Stimulated activated CD4-positive, alpha-beta T cell treated with anti-CD3 and anti-CD28 coated beads, Interleukin-12 subunit alpha, Interleukin-12 subunit beta, amount 100 ng/mL, for 48 hours (primary cell): ENCODE measurements at places on chromosomes 1 and 21.

GRCh38 chr1:1197551-1198422 lies 8.6 kb downstream of the TNFRSF18 start:
- no peak for DNase-seq

- no peak for DNase-seq
These were observed 134.0 kb downstream of the CLEC20A start for GRCh38 chr1:178362747-178363146.

DNA sequence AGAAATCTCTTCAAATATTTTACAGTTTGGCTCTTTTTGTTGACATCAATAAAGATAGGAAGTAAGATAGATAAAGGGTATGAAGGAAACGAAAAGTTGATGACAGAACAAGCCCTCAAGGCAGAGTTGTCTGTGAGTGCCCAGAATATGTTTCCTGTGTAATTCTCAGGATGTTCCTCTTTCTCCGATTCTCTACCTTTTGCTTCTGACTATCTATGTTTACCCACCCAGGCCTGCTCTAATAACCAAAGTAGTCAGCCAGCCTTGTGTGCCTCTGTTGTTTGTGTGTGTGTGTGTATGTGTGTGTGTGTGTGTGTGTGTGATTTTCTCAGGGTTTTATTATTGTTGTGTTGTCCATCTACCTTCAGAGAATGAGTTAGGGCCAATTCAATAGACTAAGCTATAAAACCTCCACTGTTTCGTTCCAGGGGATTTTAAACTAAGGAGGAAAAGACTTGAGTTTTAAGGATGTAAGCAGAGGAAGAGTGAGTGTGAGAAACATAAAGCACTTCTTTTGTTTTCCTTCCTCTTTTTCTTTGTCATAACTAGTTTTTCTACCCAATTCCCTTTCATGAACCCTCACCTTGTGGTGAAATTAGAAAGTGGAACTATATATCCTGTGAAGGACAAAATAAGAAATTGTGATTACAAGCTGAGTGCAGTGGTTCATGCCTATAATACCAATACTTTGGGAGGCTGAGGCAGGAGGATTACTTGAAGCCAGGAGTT lies 627.4 kb upstream of the NR5A2 start:
- no peak for DNase-seq

DNA sequence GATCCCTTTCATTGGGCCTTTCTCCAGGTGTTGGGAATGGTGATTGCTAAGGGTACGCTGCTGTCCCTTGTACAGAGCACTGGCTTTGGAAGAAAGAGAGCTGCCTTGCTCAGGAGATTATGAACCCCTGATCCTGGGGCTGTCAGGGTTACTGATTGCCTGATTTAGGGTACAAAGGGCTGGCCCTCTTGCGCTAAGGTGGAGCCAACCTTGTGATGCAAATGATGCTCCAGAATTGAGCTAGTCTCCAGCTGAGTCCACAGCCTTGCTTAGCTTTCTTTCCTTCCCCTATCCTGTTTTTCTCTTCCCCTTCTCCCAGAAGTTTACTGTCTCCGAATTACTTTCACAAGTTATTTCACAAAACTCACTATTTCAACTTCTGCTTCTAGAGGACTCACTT lies 334.7 kb downstream of the AMY1C start:
- no peak for DNase-seq

- DNase-seq, result no peak
These were observed 89.3 kb upstream of the SGIP1 start for GRCh38 chr1:66444438-66445265.

DNA sequence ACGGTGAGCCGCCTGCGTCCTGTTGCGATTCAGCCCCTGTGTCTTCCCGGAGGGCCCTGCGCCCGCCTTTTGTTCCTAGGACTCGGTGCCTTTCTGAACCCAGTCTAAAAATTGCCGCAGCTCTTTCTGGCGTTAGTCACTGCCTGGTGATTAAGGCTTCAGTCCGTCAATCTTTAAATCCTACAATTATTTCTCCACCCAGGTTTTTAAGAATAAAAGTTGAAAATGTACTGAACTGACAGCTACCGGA lies 16.2 kb upstream of the PDXK start:
- no peak for DNase-seq

DNA sequence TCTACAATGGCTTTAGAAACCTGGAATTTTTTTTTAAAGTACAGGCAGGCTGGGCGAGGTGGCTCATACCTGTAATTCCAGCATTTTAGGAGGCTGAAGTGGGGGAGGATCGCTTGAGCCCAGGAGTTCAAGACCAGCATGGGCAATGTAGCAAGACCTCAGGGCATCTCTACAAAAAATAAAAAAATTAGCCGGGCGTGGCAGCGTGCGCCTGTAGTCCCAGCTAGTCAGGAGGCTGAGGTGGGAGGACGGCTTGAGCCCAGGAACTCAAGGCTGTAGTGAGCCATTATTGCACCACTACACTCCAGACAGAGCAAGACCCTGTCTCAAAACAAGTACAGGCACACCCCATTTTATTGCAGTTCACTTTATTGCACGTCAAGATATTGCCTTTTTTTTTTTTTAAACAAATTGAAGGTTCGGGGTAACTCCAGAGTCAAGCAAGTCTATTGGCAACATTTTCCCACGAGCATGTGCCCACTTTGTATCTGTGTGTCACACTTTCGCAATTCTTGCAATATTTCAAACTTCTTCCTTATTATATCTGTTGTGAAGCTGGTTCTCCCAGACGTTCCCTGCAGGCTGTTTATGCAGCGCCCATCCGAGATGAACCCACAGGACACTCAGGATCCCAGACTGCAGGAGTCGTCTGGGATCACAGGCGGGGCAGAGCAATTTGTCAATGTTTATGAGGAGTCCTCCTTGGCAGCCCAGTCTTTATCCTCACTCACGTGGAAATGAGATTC lies 4.7 kb downstream of the HES2 start:
- no peak for DNase-seq

DNA sequence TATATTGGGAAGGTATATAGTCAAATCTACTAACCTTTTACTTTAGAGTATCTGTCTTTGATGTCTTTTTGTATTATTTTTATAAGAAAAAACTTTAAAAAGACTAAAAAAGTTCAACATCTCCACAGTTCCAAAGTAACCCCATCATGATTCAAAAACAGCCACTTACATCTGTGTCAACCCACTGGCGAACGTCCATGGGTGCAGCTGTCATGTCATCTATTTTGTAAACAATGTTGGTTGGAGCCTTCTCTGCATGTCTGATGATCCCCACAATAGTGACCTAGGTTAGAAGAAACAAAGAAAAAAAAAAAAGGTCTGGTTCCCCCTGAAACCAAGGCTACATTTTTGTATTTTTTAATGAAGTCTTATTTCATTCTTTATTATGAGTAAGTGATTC lies 28.0 kb upstream of the SMPDL3B start:
- DNase-seq, result no peak

DNA sequence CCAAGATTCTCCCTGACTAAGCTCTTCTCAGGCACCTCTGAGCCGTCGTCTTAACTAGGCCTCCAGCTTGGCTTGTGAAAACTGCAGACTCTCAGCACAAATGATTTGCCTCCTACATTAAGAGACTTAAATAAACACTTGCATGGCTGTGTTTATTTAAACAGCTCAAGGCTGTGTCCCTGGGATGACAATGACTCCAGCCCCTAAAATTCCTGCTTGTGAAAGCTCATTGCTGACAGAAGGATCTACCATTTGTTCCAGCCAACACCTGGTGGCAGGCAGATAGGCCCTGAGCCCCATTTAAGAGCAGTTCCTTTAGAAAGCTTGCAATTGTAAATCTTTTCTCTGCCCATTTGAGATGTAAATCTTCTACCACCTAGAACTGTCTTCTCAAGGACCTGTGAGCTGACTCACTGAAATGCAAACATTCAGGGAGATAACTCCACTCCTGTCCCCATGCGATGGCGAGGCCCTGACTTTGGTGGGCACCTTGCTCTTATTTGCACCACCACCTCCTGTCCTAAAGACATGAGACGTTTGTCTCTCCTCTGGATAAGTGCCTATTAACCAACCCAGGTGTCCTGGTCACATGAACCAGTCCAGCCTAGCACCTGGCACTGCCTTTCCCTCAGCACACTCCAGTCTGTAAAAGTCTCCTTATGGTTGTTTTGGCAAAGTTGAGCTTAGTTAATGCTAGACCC lies 15.1 kb upstream of the PCP4 start:
- no peak for DNase-seq

GRCh38 chr1:212647004-212647403 lies 38.4 kb downstream of the ATF3 start:
- no peak for DNase-seq

DNA sequence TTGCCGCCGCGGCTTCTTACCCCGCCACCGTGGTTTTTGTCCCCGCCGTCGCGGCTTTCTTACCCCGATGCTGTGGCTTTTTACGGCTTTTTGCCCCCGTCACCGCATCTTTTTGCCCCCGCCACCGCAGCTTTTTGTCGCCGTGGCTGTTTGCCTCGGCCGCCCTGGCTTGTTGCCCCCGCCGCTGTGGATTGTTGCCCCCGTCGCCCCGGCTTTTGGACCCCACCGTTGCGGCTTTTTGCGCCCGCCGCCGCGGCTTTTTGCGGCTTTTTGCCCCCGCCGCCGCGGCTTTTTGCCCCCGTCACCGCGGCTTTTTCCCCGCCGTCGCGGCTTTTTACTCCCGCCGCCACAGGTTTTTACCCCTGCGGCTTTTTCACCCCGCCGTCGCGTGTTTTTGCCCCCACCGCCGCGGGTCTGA lies 3934.3 kb downstream of the SRGAP2C start:
- DNase-seq, result no peak

- no peak for DNase-seq
These were observed 58.9 kb upstream of the DUSP10 start for GRCh38 chr1:221800831-221801230.

- peak; percentile 29 for DNase-seq
These were observed 11.3 kb downstream of the FAM20B start for GRCh38 chr1:179036844-179037465.

DNA sequence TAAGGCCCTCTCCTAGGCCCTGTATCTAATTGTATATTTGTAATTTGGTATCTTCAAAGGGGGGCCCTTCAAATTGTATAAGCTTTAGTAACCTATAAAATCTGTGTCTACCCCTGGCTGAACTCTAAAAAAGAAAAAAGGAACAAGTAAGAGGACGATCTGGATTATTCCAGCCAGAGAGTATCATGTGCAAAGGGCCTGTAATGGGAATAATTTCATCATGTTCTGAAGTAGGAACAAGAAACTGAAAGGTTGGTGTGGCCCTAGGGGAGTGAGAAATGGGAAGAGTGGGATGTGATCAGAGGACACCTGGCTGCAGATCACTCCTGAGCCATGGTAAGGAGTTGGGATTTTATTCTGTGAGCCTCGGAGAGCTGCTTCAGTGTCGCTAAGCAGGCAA lies 14.7 kb downstream of the PTAFR start:
- no peak for DNase-seq

DNA sequence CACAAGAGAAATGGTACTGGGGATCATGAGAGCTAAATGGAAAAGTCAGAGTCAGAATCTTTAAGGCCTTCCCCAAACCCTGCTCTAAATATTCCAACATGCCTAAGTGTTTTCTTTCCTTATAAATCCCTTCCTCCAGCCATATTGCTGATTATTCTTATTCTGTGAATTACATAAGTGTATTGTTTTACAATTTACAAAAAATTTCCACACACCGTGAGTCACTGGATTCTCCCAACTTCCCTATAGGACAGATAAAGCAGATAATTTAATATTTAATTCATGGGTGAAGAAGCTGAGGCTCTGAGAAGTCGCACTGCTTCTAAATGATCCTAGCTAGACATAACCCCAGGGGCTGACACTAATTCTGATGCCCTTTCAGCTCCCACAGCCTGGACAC lies 243.3 kb upstream of the JUN start:
- no peak for DNase-seq

DNA sequence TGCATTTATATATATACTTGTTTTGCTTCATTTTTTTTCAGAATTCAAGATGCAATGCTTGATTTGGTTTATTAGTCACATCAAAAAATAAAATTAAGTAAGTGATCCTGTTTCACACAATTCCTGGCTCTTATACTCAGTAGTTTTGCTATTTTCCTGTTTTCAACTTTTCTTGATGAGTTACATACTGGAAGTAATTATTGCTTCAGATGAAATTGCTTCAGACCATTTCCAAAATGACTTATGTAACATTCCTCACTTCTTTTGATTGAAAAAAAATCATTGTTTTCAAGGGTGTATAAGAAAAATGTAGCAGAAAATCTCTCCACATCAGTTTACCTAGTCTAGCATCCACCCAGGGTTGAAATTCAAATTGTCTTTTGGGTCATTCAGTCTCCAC lies 65.0 kb downstream of the RGS2 start:
- no peak for DNase-seq

DNA sequence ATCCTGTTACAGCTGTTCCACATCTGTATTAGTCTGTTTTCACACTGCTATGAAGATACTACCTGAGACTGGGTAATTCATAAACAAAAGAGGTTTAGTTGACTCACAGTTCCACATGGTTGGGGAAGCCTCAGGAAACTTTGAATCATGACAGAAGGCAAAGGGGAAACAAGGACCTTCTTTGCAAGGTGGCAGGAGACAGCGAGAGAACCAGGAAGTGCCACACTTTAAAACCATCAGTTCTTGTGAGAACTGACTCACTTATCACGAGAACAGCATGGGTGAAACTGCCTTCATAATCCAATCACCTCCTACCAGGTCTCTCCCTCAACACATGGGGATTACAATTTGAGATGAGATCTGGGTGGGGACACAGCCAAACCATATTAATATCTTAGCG lies 110.3 kb upstream of the TRABD2B start:
- no peak for DNase-seq

- no peak for DNase-seq
These were observed 49.8 kb downstream of the COLGALT2 start for GRCh38 chr1:183987593-183988318.

- DNase-seq, result no peak
These were observed 3.7 kb downstream of the PCSK9 start for GRCh38 chr1:55043011-55043410.

GRCh38 chr1:97943354-97943753 lies 22.5 kb upstream of the DPYD start:
- no peak for DNase-seq

GRCh38 chr1:63082766-63083165 lies 239.6 kb upstream of the FOXD3 start:
- no peak for DNase-seq

DNA sequence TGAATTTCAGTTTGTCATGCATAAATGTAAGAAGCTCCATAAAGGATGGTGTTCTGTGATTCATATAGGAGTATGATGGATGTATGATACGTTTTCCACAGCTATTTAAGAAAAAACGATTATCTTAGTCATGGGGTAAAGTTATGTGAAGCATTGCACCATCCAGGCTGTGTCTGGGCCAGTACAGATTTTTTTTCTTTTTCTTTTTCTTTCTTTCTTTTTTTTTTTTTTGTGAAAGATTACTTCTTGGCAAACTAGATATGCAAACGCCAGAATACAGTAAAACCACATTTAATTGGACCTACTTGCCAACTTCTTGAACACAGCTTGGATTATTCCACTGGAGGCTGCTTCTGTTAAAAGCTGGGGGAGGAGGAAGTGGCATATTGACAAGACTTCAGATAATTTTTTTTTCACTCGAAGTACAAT lies 14.9 kb downstream of the ZBTB18 start:
- DNase-seq, result no peak
